ENCODE measurements at places on chromosomes 3 and 15.

- H3K4me3 ChIP-seq: no peak overlapping the region
- no peak overlapping the region for H3K27ac ChIP-seq
- H3K36me3 ChIP-seq: no peaks in the 10 kb centered on the region
- H3K27me3 ChIP-seq: no peaks in the 10 kb centered on the region
- H3K4me1 ChIP-seq: no peaks in the 10 kb centered on the region
Observed at GRCh38 chr3:191424881-191425280, 36.1 kb upstream of the PYDC2 start.

DNA sequence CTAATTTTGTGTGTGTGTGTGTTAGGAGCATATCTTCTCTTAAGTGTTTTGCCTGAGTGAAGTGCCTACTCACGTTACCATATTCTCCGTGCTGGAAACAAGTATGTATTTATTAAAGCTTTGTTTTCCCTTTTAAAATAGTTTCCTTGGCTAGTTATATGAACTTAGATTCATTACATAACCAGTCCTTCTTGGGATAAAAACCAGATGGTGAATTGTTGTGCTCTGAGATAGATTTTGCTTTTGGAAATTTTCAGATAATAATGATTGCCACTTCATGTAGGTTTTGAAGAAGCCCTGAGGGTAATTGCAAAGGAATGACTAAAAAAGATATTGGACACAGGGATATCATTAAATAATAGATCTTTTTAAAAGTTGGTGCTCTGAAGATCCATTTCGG lies 390.2 kb upstream of the SGO1 start:
- no peak overlapping the region for H3K4me3 ChIP-seq
- no peak for DNase-seq
- no peaks in the 10 kb centered on the region for H3K4me1 ChIP-seq
- H3K27ac ChIP-seq: no peak overlapping the region

- DNase-seq: no peak
- no peaks in the 10 kb centered on the region for H3K36me3 ChIP-seq
- H3K4me3 ChIP-seq: no peak overlapping the region
- no peaks in the 10 kb centered on the region for H3K27me3 ChIP-seq
Observed at GRCh38 chr3:116566478-116566960, 121.2 kb upstream of the LSAMP start.

DNA sequence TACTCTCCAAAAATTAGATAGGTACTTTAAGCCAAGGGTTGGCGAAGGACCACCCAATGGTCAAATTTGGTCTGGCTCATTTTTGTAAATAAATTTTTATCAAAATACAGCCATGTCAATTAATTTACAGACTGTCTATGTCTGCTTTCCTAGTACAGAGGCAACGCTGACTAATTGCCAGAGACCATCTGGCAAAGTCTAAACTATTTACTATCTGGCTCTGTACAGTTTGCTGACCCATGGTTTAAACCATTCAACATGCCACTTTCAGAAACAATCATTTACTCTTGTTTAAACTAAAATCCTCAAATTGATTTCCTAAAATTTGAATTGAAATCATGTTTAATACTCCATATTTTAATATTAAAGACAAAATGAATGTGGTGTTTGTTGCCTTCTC lies 25.9 kb downstream of the CBLB start:
- no peaks in the 10 kb centered on the region for H3K36me3 ChIP-seq
- no peaks in the 10 kb centered on the region for H3K27me3 ChIP-seq
- no peak overlapping the region for H3K4me3 ChIP-seq
- DNase-seq: no peak
- H3K4me1 ChIP-seq: peaks cover 65% of the 10 kb centered on the region

GRCh38 chr3:187935623-187936156 lies 190.4 kb upstream of the BCL6 start:
- no peaks in the 10 kb centered on the region for H3K4me1 ChIP-seq
- H3K27ac ChIP-seq: no peak overlapping the region
- no peak for DNase-seq
- no peak overlapping the region for H3K4me3 ChIP-seq
- no peaks in the 10 kb centered on the region for H3K36me3 ChIP-seq

- H3K36me3 ChIP-seq: no peaks in the 10 kb centered on the region
- no peaks in the 10 kb centered on the region for H3K4me1 ChIP-seq
- H3K4me3 ChIP-seq: no peak overlapping the region
- no peak overlapping the region for H3K27ac ChIP-seq
- no peak for DNase-seq
Observed at GRCh38 chr15:76376816-76377215, 40.2 kb downstream of the ISL2 start.

- no peak for DNase-seq
- H3K27ac ChIP-seq: no peak overlapping the region
- H3K27me3 ChIP-seq: no peaks in the 10 kb centered on the region
- H3K4me1 ChIP-seq: no peaks in the 10 kb centered on the region
- H3K4me3 ChIP-seq: no peak overlapping the region
Observed at GRCh38 chr3:122873741-122874515, 79.1 kb downstream of the SLC49A4 start.

GRCh38 chr3:41532976-41533375 lies 333.7 kb downstream of the CTNNB1 start:
- H3K36me3 ChIP-seq: no peaks in the 10 kb centered on the region
- no peaks in the 10 kb centered on the region for H3K27me3 ChIP-seq
- no peak for DNase-seq
- no peak overlapping the region for H3K27ac ChIP-seq

DNA sequence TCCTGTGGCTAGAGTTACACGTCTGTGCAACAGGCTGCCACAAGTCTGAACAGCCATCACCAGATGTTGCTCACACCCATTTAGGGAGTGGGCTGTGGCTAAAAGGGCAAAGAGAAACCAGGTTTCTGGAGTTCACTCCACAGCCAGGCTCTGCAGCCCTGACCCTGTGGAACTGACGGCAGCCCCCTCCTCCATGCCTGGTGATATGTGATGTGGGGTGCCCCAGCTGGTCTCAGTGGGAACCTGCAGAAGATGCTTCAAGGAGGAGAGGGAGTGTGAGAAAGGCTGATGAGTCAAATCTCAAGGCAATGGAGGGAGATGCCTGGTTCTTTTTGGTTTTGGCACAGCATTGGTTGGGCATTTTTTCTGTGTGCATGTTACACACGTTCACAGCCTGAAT lies 130.6 kb downstream of the TPRA1 start:
- no peak overlapping the region for H3K27ac ChIP-seq
- H3K36me3 ChIP-seq: no peaks in the 10 kb centered on the region
- no peak overlapping the region for H3K4me3 ChIP-seq
- no peak for DNase-seq
- H3K27me3 ChIP-seq: peaks cover 43% of the 10 kb centered on the region
- peaks cover 25% of the 10 kb centered on the region for H3K4me1 ChIP-seq

- no peaks in the 10 kb centered on the region for H3K36me3 ChIP-seq
- DNase-seq: no peak
- peaks cover 19% of the 10 kb centered on the region for H3K4me1 ChIP-seq
- peak overlapping the region; percentile 100 for H3K27ac ChIP-seq
- no peak overlapping the region for H3K4me3 ChIP-seq
- H3K27me3 ChIP-seq: no peaks in the 10 kb centered on the region
Observed at GRCh38 chr3:187735837-187736236, 9.4 kb downstream of the BCL6 start.

- H3K27me3 ChIP-seq: peaks cover 4% of the 10 kb centered on the region
- DNase-seq: no peak
- H3K27ac ChIP-seq: no peak overlapping the region
- H3K36me3 ChIP-seq: no peaks in the 10 kb centered on the region
Observed at GRCh38 chr3:5731100-5731499, 543.6 kb downstream of the EDEM1 start.

DNA sequence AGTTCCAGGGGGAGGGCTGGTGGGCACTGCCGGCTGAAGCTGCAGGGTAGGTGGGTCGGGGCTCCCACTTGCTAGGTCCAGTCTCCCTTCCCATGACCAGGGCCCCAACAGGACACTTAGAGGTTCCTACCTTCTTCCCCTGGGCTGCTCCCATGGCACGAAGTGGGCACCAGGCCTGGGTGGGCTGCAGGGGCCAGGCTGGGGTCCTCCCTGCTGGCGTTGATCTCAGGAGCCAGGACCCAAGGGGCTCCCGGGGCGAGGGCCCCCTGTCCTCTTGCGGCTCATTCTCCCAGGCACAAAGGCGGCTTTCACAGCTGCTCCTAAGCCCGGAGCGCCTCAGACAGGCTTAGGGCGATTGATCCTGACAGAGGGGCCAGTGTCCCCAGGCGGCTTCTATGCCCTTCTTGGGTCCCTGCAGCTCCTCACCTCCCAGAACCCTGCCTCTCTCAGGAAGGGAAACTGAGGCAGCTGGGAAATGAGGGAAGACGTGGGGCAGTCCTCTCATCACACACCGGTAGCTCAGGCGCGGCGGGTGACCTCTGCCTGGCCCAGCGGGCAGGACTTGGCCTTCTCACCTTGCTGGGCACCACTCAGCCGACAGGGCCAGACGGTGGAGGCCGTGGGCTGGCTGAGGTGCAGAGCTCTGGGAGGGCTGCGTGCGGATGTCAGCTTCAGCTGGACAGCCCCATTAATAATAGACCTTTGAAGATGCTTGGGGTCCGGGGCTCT lies 39.6 kb downstream of the FAM3D start:
- no peaks in the 10 kb centered on the region for H3K27me3 ChIP-seq
- H3K27ac ChIP-seq: peak overlapping the region; percentile 94
- H3K36me3 ChIP-seq: no peaks in the 10 kb centered on the region
- peak overlapping the region; percentile 54 for H3K4me3 ChIP-seq
- DNase-seq: no peak

DNA sequence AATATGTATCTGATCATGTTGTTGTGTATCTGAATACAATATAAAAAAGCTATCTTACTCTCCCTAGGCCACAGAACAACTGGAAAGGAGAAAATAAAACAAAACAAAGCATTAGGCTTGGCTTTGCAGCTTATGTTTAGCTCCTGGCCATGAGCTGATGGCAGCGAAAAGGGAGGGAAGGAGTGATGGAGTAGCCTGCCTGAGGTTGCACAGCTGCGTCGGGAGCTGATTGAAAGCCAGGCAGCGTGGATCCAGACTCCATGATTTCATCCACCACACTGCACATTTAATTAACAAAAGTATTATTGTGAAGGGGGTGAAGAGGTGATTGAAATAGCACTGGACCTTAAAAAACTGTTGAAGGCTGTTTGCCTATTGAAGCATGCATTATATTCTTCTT lies 212.2 kb downstream of the GABRG3 start:
- no peak overlapping the region for H3K27ac ChIP-seq
- H3K4me3 ChIP-seq: no peak overlapping the region
- H3K27me3 ChIP-seq: no peaks in the 10 kb centered on the region
- no peaks in the 10 kb centered on the region for H3K36me3 ChIP-seq
- no peak for DNase-seq
- no peaks in the 10 kb centered on the region for H3K4me1 ChIP-seq

DNA sequence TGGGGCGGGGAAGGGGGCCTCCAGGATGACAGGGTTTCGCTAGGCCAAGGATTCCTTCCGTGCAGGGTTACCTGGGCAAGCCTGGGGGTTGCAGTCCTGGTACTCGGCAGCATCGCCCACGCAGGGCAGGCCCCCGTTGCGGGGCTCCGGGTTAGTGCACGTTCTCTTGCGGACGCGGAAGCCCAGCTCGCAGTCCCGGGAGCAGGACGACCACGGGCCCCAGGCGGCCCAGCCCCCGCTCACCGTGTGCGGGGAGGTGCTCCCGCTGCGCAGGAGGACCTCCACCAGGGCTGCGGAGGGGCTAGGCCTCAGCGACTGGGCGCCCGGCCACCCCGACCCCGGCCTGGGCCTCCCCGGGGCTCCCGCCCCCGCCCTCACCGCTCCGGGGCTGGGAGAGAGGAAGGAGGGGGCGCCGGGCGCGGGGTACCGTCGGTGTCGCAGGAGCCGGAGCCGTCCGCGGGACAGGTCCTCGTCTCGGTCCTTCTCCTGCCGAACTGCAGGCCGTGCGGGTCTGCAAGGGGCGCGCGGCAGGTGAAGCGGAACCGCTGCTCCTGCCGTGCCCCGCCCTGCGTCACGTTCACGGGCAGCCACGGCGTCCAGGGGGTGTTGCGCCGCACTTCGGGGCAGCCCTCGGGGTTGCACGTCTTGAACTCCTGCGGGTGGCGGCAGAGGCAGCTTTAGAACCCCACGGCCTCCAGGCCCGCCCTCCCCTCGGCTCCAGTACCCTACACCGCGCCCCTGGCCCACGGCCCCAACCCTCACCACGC lies 114.6 kb downstream of the SEMA5B start:
- no peak for DNase-seq
- no peaks in the 10 kb centered on the region for H3K27me3 ChIP-seq
- no peak overlapping the region for H3K4me3 ChIP-seq
- no peak overlapping the region for H3K27ac ChIP-seq
- no peaks in the 10 kb centered on the region for H3K4me1 ChIP-seq

GRCh38 chr3:25513642-25514266 lies 85.7 kb downstream of the RARB start:
- peaks cover 17% of the 10 kb centered on the region for H3K4me1 ChIP-seq
- no peaks in the 10 kb centered on the region for H3K27me3 ChIP-seq
- peak overlapping the region; percentile 74 for H3K27ac ChIP-seq
- H3K36me3 ChIP-seq: no peaks in the 10 kb centered on the region
- no peak for DNase-seq

DNA sequence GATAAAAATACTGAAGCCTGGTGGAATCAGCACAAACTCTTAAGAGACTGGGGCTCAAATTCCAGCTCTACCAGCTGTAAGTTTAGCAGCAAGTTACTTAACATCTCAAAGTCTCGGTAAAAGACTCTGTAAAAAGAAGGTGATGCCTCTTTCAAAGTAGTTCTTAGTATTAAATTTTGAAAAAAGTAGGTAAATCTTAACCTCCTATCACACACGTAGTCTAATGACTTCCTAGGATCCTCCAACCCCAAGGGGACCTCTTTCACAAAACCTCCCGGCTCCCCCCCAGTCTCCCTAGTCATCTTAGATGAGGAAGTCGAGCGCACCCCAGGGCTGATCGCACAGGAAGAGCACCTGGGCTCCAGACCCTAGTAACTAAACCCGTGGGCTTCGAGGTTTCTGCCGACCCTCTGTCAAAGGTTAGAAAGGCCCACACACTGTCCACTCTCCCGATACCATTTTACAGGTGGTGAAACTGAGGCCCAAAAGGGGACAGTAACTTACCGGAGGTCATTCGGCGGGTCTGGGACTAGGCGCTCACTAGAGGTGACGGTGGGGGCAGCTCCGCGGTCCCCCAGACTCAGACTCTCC lies 427 bp downstream of the MBD4 start:
- no peaks in the 10 kb centered on the region for H3K27me3 ChIP-seq
- H3K36me3 ChIP-seq: no peaks in the 10 kb centered on the region
- peak overlapping the region; percentile 89 for H3K27ac ChIP-seq
- peak; percentile 34 for DNase-seq
- H3K4me1 ChIP-seq: peaks cover 24% of the 10 kb centered on the region

- H3K4me3 ChIP-seq: no peak overlapping the region
- H3K36me3 ChIP-seq: no peaks in the 10 kb centered on the region
- H3K27ac ChIP-seq: no peak overlapping the region
- H3K27me3 ChIP-seq: no peaks in the 10 kb centered on the region
Observed at GRCh38 chr3:52242039-52242438, 3.1 kb upstream of the TWF2 start.

- H3K27me3 ChIP-seq: peaks cover 5% of the 10 kb centered on the region
- no peak overlapping the region for H3K4me3 ChIP-seq
- no peaks in the 10 kb centered on the region for H3K36me3 ChIP-seq
- H3K27ac ChIP-seq: no peak overlapping the region
- no peaks in the 10 kb centered on the region for H3K4me1 ChIP-seq
Observed at GRCh38 chr15:32685576-32685975, 32.2 kb upstream of the GREM1 start.

- H3K27ac ChIP-seq: no peak overlapping the region
- H3K4me1 ChIP-seq: no peaks in the 10 kb centered on the region
- H3K4me3 ChIP-seq: no peak overlapping the region
- no peak for DNase-seq
- H3K27me3 ChIP-seq: no peaks in the 10 kb centered on the region
Observed at GRCh38 chr3:112693186-112693585, 52.2 kb upstream of the CCDC80 start.

- H3K4me1 ChIP-seq: no peaks in the 10 kb centered on the region
- no peaks in the 10 kb centered on the region for H3K27me3 ChIP-seq
- H3K27ac ChIP-seq: no peak overlapping the region
- no peak for DNase-seq
- no peaks in the 10 kb centered on the region for H3K36me3 ChIP-seq
Observed at GRCh38 chr15:40528801-40529200, 36.0 kb downstream of the CCDC32 start.
